NCI-H774 (cell line): ENCODE measurements at places on chromosomes 16 and 17.

- DNase-seq, result no peak
These were observed 44.8 kb upstream of the CLEC18B start for GRCh38 chr16:74465851-74466685.

DNA sequence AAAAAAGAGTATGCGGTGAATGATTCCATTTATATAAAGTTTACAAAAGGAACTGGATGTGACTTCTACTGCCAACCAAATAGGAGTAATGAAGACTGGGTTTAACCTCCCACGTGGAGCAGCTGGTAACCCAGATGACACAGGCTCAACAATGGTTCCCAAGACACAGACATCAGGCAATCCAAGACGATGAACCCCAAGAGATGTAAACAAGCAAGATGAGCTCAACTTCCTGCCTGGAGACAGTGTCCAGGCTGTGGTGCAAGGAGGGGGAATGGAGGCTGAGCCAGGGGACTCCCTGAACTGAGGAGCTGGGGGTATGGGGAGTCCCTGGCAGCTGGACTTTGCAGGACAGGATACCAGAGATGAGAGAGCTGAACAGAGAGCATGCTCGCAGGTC lies 104.7 kb downstream of the LITAF start:
- no peak for DNase-seq

GRCh38 chr16:77556201-77556873 lies 121.5 kb upstream of the ADAMTS18 start:
- DNase-seq, result no peak

DNA sequence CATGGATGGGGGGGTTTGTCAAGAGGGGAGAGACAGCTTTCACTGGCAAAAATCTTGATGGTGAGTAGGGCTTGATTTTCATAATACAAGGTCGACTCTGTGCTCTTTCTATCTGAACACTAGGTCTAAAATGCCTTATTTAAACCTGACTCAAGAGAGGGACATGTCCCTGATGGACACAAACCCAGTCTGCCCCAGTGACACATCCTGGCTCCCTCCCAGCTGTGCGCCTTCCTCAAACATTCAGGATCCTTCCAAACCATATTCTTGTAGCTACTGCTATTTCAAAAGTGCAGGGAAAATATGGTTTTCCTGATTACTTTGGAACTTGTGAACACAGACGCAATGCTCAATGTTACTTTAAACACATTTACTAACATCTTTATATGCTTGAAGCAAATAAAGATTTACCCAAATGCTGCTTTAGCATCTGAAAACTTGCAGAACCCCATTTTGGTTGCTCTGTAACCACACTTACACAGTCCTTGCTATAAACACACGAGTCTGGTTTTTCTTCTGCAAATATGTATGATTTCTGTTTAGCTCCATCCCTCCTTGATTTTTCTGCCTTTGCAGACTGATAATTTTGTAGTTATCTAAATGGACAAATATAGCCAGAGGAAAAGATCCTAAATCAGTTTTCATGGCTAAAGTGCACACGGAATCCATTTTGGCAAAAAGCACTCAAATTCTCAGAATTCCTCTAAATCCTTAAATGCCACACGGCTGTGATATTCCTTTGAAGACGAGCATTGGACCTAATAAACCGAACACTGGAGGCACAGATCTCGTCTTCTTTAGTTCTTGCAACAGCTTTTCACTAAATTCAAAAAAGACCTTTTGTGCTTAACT lies 499.9 kb upstream of the ZFHX3 start:
- DNase-seq, result no peak

DNA sequence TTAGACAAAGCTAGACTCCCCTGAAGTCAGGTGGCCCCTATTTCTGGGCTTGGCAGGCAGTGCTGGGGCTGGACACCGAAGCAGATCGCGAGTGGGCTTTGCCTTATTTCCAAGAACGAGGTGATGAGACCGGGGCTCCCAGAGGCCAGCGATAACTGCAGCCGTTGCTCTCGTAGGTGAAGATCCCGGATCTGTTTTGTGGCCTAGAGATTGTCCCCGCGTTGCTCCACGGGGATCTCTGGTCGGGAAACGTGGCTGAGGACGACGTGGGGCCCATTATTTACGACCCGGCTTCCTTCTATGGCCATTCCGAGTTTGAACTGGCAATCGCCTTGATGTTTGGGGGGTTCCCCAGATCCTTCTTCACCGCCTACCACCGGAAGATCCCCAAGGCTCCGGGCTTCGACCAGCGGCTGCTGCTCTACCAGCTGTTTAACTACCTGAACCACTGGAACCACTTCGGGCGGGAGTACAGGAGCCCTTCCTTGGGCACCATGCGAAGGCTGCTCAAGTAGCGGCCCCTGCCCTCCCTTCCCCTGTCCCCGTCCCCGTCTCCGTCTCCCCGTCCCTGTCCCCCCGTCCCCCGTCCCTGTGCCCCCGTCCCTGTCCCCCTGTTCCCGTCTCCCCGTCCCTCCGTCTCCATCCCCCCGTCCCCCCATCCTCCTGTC lies 1.5 kb upstream of the TBCD start:
- no peak for DNase-seq

DNA sequence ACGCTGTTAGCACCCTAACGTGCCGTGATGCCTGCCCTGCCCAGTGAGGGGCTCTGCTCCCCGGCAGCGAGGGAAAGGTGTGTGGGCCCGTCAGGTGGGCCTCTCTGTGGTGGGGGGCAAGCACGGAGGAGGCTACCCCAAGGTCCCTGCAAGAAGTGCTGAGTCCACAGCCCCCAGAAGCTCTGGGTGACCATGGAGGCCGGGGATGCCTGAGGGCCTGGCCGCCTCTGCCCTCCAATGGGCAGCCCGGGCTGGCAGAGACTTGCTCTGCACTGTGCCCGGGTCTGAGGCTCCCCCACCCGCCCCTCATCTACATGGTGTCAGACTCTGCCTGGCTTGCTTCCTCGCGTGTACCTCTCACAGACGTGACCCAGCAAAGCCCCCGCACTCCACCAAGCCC lies 12.2 kb downstream of the SLC38A10 start:
- no peak for DNase-seq

- DNase-seq, result no peak
These were observed 767.4 kb downstream of the KCNJ2 start for GRCh38 chr17:70936724-70937123.

GRCh38 chr17:16941072-16942036 lies 30.6 kb downstream of the TNFRSF13B start:
- DNase-seq, result no peak

DNA sequence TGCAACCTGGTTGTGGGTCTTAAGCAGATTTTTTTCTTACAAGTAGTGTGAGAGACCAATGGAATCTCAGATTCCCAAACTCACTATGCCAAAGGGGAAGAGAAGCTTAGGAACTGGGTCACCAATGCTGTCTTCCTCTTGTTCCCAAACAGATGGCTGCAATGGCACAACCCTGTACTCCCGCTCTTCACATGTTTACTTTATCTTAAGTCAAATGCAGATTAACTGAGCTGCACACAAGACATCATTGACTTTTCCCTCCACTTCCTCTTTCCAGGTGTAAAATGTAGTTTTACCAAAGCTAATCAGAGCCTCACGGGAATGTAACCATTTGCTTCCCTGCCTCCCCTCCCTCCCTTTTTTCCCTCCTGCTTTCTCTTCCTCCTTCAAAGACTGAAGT lies 14.4 kb upstream of the CD300E start:
- DNase-seq, result no peak

DNA sequence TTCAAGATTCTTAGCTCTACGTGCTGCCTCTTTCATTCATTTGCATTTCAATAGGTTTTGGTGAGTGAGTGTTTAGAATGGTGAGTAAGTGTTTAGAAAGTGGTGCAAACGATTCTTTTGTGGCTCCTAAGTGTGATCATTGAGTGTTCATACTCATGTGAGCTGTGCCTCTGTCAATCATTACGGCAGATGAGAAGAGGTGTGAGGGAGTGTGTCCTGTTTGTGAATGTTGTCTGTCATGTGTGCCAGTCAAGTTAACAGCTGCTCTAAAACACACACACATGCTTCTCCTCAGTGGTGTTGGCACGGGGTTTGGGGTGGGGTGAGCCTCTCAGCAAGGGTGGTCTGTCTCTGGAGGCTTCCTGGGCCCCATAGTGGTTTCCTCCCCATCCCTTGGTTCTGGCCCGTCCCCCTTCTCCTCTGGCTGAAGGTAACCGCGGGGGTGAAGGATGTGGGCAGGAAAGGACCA lies 11.4 kb downstream of the MYL4 start:
- peak; percentile 9 for DNase-seq

- no peak for DNase-seq
These were observed 57.4 kb upstream of the GRIN2A start for GRCh38 chr16:10239640-10240039.

DNA sequence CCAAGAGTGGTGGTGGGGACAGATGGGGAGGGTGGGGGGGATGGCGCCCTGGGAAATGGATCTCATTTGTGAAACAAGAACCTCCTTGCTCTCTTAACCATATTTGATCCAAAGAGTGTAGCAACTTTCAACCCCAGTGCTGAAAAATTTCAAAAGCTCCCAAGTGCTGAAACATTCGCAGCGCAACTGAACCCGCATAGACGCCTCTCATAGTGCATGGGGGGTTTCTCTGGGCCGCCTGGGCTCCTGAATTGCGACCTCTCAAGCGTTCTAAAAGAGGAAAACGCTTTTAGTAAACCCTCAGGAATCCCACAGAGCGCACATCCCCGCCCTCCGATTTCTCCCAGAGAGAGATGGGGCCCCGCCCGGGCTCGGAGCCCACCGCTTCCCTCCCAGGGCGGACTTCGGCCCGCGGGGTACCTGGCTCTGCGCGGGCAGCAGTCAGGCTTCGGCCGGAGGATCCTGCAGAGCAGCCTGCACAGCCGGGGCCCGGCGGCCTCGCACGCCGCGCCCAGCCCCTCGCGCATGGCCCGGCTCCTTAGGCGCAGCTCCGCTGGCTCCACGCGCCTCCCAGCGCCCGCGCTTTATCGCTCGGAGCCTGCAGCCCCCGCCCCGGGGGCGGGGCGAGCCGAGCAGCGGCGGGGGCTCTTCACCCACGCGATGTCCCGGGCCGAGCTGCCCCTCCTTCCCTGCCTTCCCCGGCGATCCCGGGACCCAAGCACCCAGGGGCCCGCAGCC lies 7.0 kb downstream of the NOS2 start:
- DNase-seq, result peak; percentile 3

- DNase-seq, result no peak
These were observed 48.0 kb downstream of the SHCBP1 start for GRCh38 chr16:46573008-46573833.

GRCh38 chr17:61723183-61723582 lies 132.2 kb upstream of the NACA2 start:
- no peak for DNase-seq

DNA sequence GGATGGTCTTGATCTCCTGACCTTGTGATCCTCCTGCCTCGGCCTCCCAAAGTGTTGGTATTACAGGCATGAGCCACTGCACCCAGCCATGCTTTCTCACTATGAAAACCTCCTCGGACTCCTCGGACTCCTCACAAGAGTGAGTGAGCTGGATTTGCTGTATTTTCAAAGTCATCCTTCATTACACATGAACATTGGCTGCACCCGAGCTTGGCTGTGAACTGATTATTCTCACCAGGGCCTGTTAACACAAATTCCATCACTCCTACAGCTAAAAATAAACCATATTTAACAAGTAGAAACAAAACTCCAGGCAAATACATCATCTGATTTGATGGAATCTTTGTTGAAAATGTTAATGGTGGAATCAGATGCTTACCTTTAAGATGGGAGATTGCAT lies 50.3 kb downstream of the PITPNC1 start:
- DNase-seq, result no peak

DNA sequence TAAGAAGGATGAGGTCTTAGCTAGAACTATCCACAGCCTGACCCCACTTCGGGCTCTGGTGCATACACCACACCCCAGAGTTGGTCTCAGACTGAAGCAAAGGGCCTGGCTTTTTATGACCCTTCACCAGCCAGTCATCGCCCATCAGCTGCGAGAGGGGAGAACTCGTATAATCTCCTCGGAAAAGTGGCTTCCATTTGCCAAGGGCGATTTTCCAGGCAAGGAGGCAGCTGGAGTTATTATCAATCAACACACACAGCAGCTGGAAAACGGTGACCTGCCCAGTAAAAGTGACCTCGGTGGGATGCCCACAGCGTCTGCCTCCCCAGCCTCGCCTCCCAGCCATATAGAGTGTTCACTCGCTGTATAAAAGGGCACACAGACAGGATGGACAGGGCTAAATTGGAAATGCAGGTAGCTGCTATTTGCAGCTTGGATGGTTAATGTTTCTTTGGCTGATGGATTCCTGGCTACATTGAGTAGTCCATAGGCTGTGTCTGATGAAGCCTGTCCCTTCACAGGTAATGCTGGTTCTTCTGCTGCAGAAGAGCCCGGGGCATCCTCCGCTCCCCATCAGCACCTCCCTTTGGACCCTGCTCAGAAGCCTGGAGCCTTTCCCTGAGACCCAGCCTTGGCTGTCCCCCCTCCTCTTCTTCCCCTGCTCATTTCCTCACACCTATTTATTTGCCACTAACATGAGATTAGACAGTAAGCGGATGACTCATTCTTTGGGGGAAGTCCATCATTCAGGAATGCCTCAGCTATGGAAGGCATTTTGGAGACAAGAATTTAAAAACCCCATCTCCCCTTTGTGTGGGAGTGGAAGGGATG lies 45.7 kb downstream of the TMEM186 start:
- DNase-seq, result no peak

GRCh38 chr16:86584726-86585721 lies 6.7 kb downstream of the FOXL1 start:
- peak; percentile 6 for DNase-seq

DNA sequence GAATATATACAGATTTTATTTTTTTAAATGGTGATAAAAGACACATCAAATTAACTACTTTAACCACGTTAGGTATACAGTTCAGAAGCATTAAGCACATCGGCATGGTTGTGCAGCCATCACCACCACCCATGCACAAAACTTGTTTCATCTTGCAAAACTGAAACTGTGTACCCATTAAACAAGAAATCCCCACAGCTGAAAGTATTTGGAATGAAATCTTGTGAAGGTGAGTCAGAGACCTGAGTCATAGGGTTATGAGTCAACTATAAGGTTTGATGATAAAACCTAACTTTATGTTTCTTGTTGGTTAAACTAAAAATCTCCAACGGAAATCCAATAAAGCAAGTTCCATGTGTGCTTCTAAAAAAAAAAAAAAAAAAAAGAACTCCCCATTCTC lies 561.6 kb upstream of the PSMD7 start:
- no peak for DNase-seq
